ENCODE measurements at places on chromosomes 7 and 10.

- DNase-seq, result no peak
These were observed 9.9 kb upstream of the OR6V1 start for GRCh38 chr7:143042159-143042789.

GRCh38 chr10:32445036-32445435 is 904 bp upstream of the CCDC7 start:
- no peak for DNase-seq

DNA sequence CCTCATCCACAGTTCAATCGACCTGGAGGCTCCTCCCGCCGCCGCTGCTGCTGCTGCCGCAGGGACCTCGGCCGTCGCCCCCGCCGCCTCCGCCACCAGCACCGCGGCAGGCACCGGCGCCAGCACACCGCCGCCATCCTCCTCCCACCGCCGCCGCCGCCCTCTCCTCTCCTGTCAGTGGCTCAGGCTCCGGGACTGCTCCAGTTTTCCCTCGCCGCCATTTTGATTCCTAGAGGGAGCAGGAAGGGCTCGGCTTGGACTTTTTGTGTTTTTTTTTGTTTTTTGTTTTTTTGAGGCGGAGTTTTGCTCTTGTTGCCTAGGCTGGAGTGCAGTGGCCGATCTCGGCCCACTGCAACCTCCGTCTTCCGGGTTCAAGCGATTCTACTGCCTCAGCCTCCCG is 3.0 kb upstream of the MCM10 start:
- peak; percentile 26 for DNase-seq

DNA sequence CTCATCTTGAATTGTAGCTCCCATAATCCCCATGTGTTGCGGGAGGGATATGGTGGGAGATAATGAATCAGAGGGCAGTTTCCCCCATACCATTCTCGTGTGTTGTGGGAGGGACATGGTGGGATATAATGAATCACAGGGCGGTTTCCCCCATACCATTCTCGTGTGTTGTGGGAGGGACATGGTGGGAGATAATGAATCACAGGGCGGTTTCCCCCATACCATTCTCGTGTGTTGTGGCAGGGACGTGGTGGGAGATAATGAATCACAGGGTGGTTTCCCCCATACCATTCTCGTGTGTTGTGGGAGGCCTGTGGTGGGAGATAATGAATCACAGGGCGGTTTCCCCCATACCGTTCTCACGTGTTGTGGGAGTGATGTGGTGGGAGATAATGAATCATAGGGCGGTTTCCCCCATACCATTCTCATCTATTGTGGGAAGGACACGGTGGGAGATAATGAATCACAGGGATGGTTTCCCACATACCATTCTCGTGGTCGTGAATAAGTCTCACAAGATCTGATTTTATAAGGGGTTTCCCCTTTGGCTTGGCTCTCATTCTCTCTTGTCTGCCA is 271.0 kb downstream of the MAD1L1 start:
- DNase-seq, result no peak

- DNase-seq, result peak; percentile 46
These were observed 64.6 kb downstream of the COL13A1 start for GRCh38 chr10:69866246-69866687.

DNA sequence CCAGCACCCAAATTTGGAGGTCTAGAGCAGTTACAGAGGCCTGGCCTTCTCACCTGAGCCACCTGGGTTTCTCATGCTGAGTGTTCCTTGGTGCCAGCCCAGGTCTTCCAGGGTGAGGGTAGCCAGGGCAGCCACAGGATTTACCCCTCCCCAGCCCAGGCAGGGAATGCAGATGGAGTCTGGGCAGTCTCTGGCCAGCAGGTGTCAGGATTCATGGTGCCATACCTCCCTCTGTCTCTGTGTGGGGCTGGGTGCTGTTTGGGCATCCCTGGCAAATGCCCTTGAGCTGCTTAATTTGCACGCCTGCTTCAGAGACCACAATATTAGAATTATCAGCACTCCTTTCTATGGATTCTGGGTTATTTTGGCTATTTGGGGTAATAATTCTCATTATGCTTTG is 246.7 kb downstream of the GFRA1 start:
- no peak for DNase-seq

- DNase-seq, result peak; percentile 3
These were observed 361.9 kb downstream of the GLRX3 start for GRCh38 chr10:130498042-130498441.

DNA sequence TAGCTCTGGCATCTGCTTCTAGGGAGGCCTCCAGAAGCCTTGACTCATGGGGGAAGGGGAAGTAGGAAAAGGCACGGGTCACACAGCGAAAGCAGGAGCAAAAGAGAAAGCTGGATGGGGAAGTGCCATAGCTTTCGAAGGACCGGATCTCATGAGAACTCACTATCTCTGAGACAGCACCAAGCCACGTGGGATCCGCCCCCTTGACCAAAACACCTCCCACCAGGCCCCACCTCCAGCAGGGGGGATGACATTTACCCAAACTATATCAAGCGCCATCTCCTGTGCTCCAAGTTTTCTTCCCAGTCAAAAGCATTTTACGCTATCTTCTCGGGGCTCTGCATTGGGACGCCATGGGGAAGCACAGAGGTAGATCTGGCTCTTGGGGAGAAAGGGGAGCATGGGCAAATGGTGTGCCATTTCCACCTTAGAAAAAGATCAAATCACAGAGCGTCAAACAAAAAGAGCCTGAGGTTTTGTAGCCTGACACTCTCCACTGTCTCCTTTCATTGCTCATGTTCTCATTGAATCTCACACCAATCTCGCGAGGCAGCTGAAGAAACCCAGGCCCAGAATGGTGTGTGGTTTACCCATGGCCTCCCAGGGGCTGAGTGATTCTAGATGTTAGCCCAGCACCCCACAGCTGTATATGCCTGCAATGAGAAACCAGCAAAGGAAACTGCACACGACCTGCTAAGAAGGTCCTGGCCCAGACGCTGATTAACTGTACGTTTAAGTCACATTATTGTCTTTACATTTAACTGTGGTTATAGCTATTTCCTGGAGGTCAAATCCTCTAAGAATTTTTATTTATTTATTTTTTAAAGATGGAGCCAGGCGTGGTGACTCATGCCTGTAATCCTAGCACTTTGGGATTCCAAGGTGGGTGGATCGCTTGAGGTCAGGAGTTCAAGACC is 8.1 kb upstream of the OLAH start:
- peak; percentile 31 for DNase-seq

- peak; percentile 48 for DNase-seq
These were observed 755 bp downstream of the FAM171A1 start for GRCh38 chr10:15370212-15370855.

GRCh38 chr7:2149672-2150444 is 82.9 kb downstream of the MAD1L1 start:
- no peak for DNase-seq

- DNase-seq, result no peak
These were observed 10.2 kb upstream of the SDHAF3 start for GRCh38 chr7:97107192-97107800.

GRCh38 chr7:129343099-129343700 is 91.0 kb upstream of the STRIP2 start:
- no peak for DNase-seq

- no peak for DNase-seq
These were observed 563.4 kb downstream of the KCNMA1 start for GRCh38 chr10:77074104-77074624.

DNA sequence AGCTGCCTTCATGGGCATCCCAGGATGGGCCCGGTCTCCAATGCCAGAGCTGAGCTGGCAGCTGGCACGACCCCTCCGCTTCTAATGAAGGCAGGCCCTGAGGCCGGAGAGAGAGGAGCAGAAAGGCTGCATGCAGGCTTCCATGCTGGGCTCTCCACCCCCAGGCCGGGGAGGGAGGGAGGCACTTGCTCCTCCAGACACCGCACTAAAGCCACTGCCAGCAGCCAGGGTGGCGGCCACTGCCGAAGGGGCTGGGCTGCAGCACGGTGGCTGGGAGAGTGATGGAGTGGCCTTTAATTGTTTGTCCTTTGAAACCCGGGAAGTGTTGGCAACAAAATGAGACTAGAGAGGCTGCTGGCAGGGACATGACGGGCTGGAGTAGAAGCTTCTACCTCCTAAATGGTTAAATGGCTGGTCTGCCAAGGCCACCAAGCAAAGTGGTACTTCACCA is 236.5 kb downstream of the SKAP2 start:
- no peak for DNase-seq

DNA sequence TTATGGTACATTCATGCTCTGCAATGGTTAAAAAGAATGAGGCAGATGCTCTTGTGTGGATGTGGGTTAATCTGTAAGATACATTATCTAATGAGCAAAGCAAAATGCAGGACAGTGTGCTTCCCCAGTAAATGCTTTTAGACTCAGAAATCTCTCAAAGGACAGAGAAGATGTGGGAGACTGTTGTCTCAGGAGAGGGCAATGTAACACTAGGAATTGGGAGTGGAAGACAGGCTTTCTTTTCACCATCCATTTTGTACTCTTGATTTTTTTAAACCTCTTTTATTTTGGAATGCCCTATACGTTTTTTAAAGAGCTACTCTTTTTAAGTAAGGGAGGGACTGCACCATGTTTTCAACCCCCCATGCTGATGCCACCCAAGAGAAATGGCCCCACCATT is 77.5 kb upstream of the ADAM12 start:
- no peak for DNase-seq

DNA sequence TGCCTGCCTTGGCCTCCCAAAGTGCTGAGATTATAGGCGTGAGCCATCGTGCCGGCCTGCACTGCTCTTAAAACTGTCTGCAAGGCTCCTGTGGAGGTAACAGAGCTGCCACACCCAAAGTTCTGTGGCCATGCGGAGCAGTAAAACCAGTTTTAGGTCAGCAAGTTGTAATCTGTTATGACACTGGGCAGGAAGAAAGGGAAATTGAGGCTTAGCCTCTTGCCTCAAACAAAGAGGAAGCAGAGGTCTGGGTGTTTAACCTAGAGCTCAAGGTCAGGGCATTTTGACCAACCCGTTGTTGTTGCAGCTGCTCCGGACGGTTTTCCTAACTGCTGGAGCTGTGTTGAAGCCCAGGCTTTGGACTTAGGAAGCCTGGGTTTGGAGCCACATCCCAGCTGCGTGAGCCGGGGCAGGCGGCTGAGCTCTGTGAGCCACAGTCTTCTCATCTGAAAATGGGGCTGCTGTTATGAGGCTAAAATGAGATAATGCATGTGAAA is 7.4 kb upstream of the RRP12 start:
- no peak for DNase-seq

GRCh38 chr10:103168438-103168837 is 24.6 kb downstream of the NT5C2 start:
- DNase-seq, result no peak

- DNase-seq, result no peak
These were observed 462.3 kb downstream of the PHTF2 start for GRCh38 chr7:78260826-78261225.

GRCh38 chr10:7092603-7093002 is 318.2 kb downstream of the SFMBT2 start:
- no peak for DNase-seq

DNA sequence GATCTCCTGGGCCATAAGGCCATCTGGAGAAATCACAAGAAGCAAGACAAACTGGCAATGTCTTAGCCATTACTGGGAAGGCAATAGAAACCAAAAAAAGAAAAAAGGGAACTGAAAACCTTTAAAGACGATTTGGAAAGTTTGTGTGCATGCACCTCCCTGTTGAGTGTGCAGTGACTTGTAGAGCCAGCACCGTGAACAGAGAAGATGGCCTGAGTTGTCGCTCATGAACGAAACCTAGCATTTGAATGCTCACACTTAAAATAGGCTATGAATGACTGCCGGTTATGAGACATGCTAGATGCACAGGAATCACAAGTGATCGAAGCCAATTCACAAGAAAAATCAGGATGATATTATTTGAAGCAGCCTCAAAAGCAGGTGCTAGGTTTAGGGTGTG is 151.3 kb upstream of the ADO start:
- no peak for DNase-seq

- no peak for DNase-seq
These were observed 82.9 kb downstream of the CADPS2 start for GRCh38 chr7:122803323-122803722.

DNA sequence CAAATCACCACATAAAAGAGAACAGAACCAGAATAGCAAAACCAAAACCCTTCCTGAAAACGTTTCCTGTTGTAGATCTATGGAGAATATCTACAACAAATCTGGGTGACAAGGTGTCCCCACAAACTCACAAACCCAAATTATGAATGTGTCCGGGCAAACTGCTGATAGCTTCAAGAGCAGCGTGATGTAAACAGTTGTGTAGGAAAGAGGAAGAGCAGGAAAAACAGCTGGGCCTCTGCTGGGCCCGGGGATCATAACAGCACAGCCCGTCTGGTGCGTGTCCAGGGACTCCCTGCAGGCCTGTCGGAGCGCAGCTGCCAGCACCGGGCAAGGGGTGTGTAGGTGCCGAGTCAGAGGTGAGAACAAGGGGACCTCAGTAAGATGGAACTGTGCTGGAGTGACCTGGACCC is 53.7 kb downstream of the KCNH2 start:
- no peak for DNase-seq

DNA sequence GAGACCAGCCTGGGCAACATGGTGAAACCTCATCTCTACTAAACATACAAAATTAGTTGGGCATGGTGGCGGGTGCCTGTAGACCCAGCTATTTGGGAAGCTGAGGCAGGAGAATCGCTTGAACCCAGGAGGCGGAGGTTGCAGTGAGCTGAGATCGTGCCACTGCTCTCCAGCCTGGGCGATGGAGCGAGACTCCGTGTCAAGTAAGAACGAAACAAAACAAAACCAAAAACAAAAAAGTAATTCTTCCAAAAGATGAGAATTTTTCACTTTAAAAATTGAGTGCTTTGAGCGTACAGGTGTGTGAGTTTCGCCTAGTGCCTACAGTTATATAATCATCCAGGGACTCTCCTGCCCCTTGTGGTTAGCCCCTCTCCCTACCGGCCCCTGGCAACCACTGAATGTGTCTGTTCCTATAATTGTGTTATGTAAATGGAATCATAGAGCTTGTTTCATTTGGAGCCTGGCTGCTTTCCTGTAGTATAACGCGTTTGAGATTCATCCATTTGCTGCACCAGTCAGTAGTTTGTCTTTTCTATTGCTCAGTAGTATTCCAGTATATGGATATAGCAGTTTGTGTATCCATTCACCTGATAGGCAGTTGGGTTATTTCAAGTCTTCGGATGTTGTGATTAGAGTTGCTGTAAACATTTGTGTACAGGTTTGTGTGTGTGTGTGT is 80.0 kb downstream of the RBM33 start:
- no peak for DNase-seq

DNA sequence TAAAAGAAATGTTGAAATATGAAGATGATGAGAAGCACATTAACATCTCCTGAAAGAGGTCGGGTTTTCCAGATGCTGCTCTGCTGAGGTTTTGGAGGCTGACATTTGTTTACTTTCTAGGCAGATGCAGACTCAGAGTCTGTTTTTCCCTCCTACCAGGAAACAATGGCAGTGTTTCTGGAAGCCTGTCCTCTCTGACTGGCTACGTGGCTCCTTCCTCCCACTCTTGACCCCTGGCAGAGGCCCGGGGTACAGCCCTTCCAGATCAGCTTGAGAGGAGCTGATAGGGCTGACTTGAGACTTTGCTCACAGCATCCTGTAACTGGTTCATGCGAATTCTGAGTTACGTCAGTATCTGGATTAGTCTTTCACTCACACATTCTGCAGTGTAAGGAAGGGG is 41.1 kb upstream of the IL15RA start:
- no peak for DNase-seq

DNA sequence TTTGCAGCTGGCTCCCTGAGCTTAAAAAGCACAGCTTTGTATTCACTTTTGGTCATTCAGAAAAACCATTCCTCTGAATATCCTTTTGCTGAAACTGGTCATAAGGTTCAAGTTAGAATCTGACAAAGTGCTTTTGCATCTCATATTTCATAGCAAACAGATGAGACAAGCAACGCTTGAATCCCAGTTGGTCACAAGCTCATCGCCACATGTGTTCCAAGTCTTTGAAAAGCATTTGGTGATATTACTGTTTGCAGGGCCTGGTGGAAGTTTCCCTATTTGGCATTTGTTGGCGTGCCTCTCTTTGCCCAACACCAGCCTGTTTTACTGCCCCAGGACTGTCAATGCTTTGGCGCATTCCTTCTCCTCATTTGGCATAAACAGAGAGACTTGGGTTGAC is 10.3 kb downstream of the TACC2 start:
- no peak for DNase-seq
